ENCODE measurements at places on chromosomes 2 and 18.

DNA sequence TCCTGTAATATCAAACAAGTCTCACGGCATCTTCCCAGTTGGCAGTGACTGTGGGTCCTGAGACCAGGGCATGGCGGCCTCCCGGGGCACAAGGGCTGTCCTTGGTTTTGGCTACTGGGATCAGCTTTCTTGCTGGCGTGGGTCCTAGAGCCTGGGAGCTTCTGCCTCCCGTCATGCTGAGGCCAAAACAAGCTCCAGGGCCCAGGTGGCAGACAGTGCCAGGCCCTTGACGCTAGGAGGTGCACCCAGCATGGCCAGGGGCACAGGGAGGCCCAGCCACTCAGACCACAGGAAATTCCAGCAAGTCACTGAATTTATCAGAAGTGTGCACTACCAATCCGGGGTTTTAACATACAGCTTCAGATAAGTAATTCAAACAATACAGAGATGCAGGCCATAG lies 184.7 kb downstream of the EIPR1 start:
- H3K4me1 ChIP-seq: no peaks in the 10 kb centered on the region
- DNase-seq: no peak
- no peaks in the 10 kb centered on the region for H3K27me3 ChIP-seq
- H3K4me3 ChIP-seq: no peak overlapping the region
- no peak overlapping the region for H3K27ac ChIP-seq
- peaks cover 27% of the 10 kb centered on the region for H3K36me3 ChIP-seq

- H3K4me3 ChIP-seq: no peak overlapping the region
- peaks cover 14% of the 10 kb centered on the region for H3K27me3 ChIP-seq
- H3K27ac ChIP-seq: no peak overlapping the region
- no peaks in the 10 kb centered on the region for H3K36me3 ChIP-seq
- DNase-seq: no peak
Observed at GRCh38 chr2:221612161-221612560, 40.1 kb upstream of the EPHA4 start.

DNA sequence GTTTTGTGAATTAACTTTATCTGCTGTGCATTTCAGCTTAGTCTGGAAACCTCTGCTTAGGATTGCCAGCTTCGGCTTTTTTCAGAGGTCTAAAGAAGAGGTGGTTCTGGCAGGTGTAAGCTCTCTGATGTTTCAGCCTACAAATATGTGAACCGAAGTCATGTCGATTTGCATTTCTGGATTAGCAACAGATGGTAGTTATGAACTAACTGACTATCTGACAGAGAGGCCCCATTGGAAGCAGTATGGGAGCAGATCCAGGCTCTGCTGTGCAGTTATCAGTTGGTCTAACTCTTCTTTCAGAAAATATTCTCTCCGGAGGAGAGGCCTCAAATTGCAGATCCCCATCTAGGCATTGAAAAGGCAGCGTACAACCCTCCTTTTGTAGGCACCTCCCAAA lies 32.7 kb upstream of the SPRED2 start:
- H3K4me3 ChIP-seq: no peak overlapping the region
- H3K27ac ChIP-seq: no peak overlapping the region
- H3K36me3 ChIP-seq: no peaks in the 10 kb centered on the region
- peaks cover 10% of the 10 kb centered on the region for H3K27me3 ChIP-seq
- H3K4me1 ChIP-seq: no peaks in the 10 kb centered on the region

DNA sequence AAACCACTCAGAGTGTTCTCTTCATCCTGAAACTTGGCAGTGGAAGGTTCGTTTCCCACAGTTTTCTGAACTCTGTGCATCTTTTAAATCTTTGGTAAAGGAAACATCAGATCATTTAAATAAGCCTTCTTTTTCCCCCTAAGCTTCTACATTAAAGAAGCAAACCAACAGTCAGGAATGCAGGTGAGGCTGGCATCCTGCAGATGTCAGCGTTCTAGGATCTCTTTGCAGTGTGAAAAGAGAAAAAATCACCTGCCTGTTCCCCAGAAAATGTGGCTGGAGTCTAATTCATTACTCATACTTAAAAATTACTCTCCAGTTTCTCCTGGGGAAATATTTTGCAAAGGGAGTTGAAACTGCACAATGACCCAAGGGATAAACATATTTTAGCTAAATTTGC lies 64.5 kb upstream of the ZCCHC2 start:
- H3K36me3 ChIP-seq: no peaks in the 10 kb centered on the region
- H3K4me1 ChIP-seq: peaks cover 9% of the 10 kb centered on the region
- peaks cover 14% of the 10 kb centered on the region for H3K27me3 ChIP-seq
- DNase-seq: no peak
- H3K27ac ChIP-seq: no peak overlapping the region
- no peak overlapping the region for H3K4me3 ChIP-seq

All from activated CD4-positive, alpha-beta memory T cell treated with anti-CD3 and anti-CD28 coated beads for 36 hours (primary cell).